ENCODE measurements at places on chromosomes 12 and 14. TPM values are rescaled to one million over a fixed set of nuclear protein-coding genes. Genes with fewer than 3 reads are reported as not detected.

DNA sequence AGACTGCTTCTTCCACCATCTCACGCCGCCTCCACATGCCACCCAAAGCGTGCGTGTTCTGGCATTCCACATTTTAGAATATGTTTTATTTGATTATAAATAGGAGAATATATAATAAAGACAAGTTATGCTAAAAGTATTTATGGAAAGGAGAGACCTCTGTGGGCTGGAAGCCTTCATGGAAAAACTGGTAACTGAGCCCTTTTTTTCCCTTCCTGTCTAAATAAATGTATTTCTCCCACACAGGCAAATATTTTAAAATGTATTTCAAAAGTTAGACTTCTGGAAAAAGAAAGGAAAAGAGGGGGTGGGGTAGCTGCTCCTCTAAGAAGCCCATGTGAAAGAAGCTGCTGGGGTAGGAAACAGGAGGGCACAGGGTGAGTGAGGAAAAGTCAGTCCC, 16.1 kb upstream of the NR4A1 start:
- DNase-seq: no peak

The SLCO1C1 gene
- total RNA-seq: 0.09 TPM

DNA sequence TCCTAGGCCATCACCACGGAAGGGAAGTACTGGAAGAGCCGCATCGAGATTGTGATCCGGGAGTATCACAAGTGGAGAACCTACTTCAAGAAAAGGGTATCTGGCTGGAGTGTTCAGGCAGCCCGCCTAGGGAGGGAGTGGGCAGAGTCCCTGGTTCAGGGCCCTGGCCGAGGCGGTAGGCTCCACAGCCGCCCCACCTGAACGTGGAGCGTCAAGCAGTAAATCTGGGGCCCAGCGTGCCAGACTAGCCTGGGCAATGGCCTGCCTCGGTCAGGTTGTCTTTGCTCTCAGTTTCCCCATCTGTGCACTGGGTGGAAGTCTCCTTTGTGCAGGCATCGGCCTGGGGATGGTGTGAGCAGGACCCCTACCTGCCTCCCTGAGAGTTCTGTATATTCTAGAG, 44.9 kb downstream of the IL31 start:
- no peak for DNase-seq

DNA sequence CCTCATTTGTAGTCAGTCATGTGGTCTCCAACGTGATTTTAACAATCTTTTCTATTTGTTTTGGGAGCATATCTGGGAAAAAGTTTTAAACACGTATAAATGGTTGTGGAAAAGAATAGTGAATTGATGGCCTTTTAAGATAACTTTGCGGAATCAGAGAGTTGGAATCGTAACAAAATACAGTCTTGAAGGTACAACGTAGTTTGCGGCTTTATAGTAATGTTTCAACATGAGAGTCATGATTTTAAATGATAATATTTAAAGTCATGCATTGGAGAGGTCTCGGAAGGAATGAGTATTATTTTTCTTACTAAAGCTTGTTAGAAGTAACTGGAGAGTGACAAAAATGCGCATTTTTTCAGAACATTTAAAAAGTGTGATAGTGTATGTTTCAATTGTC, 1.6 kb downstream of the AEBP2 start:
- DNase-seq: no peak

GRCh38 chr14:74616507-74616906, 4.5 kb upstream of the LTBP2 start:
- no peak for DNase-seq

All from mucosa of gallbladder (tissue), 1 donor.